ENCODE measurements at places on chromosomes 12 and 14.

GRCh38 chr12:132287391-132288238 is 41.8 kb downstream of the GALNT9 start:
- no peak for DNase-seq

DNA sequence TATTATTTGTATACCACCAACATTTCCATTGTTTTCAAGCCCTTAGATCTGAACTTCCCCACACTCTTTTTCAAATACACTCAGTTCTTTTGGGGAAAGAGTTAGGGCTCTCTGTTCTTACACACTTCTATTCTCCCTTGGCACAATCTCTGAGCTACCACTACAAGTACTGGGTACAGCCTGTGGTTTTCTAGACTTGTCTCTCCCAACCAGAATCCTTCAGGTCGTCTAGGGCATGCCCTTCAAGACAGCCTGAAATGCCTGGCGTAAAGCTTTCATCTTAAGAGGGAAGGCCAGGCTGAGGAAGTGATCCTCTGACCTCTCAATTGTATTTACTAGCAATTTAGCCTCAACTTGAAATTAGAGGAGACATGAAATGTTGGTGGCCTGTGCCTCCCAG is 1442.0 kb downstream of the AACS start:
- no peak for DNase-seq

DNA sequence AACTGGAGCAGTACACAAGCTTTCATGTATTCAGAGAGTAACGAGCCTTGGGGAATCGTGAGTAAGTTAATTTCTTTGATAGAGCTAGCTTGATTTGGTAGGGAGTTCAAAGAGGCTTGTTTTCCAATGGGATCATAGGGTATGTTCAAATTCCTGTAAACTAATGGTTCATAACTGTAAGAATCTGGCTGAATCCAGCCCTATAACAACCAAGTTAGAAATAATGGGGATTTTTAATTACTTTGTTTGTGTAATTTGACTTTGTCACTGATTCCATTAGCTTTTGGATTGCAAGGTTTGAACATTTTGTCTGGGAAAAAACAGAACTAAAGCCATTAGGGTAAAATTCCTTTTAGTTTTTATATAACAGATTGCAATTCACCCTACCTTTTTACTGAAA is 94.0 kb downstream of the WNK1 start:
- DNase-seq = no peak

- DNase-seq = no peak
Measured at GRCh38 chr12:125151284-125151683, 86.0 kb downstream of the AACS start.

DNA sequence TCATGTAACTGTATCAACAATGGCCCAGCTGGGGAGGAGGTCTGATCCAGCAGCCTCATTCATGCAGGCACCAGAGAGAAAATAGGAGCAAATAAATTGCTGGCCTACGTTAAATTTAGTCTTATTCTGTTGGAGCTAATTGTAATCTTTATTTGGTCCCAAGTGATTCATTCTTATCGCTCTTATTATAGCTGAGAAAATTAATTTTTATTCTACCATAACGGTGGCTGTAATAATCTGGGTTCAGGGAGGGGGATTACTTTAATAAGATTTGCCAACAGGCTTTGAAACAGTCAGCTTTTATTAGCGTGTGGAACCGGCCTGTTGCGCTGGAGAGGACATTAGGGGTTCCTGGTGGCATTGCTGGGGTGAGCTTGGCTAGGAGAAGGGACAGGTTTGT is 254.9 kb downstream of the AACS start:
- no peak for DNase-seq
